ENCODE measurements at places on chromosomes 2 and 18. TPM values are rescaled to one million over a fixed set of nuclear protein-coding genes. Genes with fewer than 3 reads are reported as not detected.

The SERPINE2 gene
- polyA plus RNA-seq, result 190 TPM

The LINC00305 gene
- polyA plus RNA-seq, result 5.2 TPM

The ATP6V1C2 gene
- polyA plus RNA-seq, result 7.2 TPM

The TSPYL6 gene
- not detected for polyA plus RNA-seq

The UGT1A3 gene
- not detected for polyA plus RNA-seq

The RAB17 gene
- 11.5 TPM for polyA plus RNA-seq

The OTOS gene
- not detected for polyA plus RNA-seq

The CTNNA2 gene
- 4.3 TPM for polyA plus RNA-seq

The GPR55 gene
- 0.19 TPM for polyA plus RNA-seq

The SLC8A1 gene
- polyA plus RNA-seq, result 67.8 TPM

The GKN2 gene
- polyA plus RNA-seq, result not detected

The IL18R1 gene
- polyA plus RNA-seq, result 2.5 TPM

The PDCD1 gene
- polyA plus RNA-seq, result 0.18 TPM

The SPDYA gene
- 2.9 TPM for polyA plus RNA-seq

The MZT2B gene
- 101 TPM for polyA plus RNA-seq

The SULT1C2 gene
- polyA plus RNA-seq, result 62.5 TPM

The DSG4 gene
- not detected for polyA plus RNA-seq

The ALPP gene
- not detected for polyA plus RNA-seq

The TUBA3D gene
- polyA plus RNA-seq, result 0.42 TPM

The TUBB8B gene
- polyA plus RNA-seq, result not detected

The GYPC gene
- polyA plus RNA-seq, result 57.0 TPM

The PJVK gene
- 12.6 TPM for polyA plus RNA-seq

The FAM161A gene
- polyA plus RNA-seq, result 22.9 TPM

The COLEC11 gene
- 1.5 TPM for polyA plus RNA-seq

The DES gene
- polyA plus RNA-seq, result 6.5 TPM

The CXCR1 gene
- polyA plus RNA-seq, result not detected

The NEURL3 gene
- polyA plus RNA-seq, result 5.1 TPM

The FIGN gene
- polyA plus RNA-seq, result 9.9 TPM

The DLX1 gene
- polyA plus RNA-seq, result 0.18 TPM

The SRD5A2 gene
- 0.06 TPM for polyA plus RNA-seq

The SOWAHC gene
- 19.7 TPM for polyA plus RNA-seq

The SNED1 gene
- polyA plus RNA-seq, result 8.9 TPM

The FRZB gene
- 14.5 TPM for polyA plus RNA-seq
